ENCODE measurements at places on chromosomes 16 and 17.

GRCh38 chr16:57967916-57968315 is 3.0 kb downstream of the CNGB1 start:
- no peak for DNase-seq

DNA sequence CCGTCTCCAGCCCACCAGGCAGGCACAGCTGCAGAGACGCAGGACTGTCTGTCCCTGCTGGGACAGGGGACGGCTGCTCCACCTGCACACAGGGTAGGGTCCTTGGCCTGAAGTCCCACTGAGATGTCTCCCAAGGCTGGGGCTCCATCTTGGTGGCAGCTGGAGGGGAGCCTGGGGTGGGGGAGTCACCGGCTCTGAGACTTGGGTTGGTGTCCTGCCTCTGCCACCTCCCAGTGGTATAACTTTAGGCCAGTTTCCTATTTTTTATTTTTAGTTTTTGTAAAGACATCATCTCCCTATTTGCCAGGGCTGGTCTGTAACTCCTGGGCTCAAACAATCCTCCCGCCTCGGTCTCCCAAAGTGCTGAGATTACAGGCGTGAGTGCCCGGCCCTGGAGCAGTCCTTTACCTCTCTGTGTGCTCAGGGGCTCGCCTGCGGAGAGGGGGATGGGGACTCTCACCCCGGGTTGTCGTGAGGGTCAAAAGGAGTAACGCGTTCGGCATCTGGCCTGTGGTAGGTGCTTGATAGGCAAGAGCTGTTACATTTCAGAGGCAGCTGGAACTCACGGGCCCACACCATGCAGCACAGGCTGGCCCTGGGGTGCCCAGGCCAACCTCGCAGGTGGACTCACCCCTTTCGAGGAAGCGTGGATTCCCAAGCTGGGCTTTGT is 46.6 kb upstream of the DOC2B start:
- no peak for DNase-seq

DNA sequence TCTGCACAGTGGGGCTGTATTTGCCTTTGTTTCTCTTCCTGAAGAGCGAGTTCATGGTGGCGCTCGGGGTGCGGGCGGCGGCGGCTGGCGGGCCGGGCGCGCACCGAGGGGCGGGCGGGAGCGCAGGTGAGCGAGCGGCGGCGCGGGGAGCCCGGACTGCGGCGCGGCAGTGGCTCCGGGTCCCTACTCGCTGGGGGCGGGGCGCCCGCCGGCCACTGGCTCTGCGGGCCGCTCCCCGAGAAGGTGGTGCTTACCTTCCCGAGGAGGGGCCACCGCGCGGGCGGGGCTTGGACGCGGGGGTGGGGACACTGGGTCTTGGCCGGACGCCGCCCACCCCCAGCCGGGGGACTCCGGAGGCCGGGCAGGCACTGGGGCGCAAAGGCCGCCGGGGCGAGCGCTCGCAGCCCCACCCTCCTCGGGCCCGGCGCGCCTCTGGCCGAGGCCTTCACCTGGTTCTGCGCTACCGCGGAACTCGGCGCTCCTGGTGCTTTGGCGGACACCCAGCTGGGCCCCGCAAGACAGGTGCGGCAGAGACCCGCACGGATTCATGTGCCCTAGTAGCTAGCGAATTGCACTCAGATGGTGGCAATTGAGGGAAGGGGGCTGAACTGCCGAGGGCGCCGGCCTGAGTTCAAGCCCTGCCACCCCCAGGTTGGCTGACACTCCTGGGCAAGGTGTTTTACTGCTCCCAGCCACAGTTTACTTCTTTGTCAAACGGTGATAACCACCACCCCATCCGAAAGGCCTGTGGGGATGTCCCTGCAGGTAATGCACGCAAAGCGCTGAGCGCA is at the start of gene PPL:
Gene PPL, minus strand, starts transcription at position 158 of the 791 bp plus-strand sequence. Its CDS starts 103 bp downstream, at position 55.
- no peak for DNase-seq

- DNase-seq, result no peak
These were observed 29.9 kb downstream of the PLCG2 start for GRCh38 chr16:81808933-81809480.
